ENCODE measurements at places on chromosomes 3 and 15.

DNA sequence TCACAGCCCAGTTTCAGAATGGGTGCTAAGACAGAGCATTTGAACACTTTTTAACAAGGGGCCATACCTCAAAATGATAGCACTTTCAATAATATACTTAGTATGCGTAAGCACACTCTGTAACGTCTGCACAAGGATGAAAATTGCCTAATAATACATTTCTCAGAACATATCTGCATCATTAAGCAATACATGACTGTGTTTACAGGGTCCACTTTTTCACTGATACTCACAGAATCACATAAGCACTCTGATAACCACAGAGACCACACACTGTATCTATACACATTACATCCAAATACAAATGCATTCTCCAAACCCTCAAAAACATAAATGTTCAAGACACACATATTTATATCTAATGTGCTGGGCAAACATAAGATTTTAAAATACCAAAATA lies 79.8 kb downstream of the NR1I2 start:
- no peak for DNase-seq

GRCh38 chr3:172625404-172625803 lies 85.5 kb downstream of the NCEH1 start:
- no peak for DNase-seq

GRCh38 chr15:82130248-82130647 lies 84.4 kb upstream of the MEX3B start:
- no peak for DNase-seq

DNA sequence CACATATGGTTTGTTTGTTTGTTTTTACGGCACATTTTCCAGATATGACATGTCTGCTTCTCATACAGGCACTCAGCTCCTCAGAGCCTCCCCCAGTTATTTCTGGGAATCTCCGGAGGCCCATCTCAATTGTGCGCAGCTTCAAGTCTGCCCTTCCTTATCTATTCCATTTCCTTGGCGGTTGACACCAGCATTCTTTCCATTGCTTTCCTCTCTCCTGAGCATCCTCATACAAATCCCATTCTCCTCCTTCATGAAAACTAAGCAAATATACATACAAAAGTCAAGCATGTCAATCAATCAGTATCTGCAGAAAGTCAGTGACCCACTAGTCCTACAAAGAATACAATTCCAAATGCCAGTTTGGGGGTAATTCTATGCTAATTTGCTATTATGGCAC lies 166.7 kb downstream of the SQOR start:
- no peak for DNase-seq

- DNase-seq = no peak
Measured at GRCh38 chr3:179732661-179733348, 80.0 kb downstream of the USP13 start.

DNA sequence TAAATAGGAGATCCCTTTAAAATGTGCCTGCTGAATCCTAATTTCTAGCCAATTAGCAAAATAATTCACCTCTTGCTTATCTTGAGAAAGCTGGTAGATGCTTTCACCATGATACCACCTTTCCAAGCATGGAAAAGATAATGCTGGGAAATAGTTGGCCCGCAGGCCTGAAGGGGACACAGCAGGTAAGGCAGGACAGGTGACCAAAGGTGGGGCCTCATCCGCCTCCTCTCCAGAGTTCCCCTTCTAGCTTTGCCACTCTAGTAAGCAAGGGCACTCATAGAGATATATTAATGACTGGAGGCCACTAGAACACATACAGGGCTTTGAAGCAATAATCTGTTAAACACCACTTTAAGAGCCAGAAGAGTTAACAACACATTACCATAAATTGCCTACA lies 45.5 kb downstream of the SATB1 start:
- DNase-seq = no peak

- no peak for DNase-seq
Measured at GRCh38 chr3:40187945-40188344, 121.6 kb upstream of the EIF1B start.

DNA sequence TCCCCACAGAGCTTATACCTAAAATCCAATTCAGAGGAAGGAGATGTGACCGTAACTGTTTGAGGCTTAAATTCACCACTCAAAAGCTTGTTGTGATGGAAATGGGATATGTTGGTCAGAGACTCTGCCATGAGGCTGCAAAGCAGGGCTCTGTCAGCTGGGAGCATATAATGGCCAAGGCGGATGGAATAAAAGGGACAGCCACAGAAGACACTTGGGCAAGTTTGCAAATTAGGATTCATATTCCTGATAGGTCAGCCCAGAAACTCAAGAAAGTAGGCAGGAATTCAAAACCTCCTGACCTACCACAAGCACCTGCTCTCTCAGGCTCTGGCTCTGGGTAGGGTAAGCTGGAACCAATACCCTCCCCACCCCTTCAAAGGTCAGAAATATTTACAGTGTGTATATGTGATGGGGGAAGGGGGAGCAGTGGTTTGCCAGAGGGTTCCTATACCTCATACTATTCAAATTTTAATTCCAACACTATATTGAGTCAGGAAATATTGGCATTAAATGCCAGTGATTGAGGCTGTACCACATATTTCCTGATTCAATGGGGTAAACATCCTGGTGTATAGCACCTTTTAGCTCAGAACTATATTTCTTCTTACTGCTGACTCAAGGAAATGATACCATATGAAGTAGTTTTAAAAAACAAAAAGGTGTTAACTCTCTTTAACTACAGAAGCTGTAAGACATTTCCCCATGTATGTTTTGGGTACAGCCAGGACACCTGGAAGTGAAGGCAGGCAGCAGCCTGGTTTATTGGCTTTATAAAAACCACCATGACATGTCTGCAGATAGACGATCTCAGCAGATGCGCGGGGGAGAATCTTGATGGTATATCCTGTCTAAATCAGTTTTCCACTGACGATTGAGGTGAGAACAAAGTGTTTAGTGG lies 19.2 kb downstream of the FYCO1 start:
- DNase-seq = no peak

DNA sequence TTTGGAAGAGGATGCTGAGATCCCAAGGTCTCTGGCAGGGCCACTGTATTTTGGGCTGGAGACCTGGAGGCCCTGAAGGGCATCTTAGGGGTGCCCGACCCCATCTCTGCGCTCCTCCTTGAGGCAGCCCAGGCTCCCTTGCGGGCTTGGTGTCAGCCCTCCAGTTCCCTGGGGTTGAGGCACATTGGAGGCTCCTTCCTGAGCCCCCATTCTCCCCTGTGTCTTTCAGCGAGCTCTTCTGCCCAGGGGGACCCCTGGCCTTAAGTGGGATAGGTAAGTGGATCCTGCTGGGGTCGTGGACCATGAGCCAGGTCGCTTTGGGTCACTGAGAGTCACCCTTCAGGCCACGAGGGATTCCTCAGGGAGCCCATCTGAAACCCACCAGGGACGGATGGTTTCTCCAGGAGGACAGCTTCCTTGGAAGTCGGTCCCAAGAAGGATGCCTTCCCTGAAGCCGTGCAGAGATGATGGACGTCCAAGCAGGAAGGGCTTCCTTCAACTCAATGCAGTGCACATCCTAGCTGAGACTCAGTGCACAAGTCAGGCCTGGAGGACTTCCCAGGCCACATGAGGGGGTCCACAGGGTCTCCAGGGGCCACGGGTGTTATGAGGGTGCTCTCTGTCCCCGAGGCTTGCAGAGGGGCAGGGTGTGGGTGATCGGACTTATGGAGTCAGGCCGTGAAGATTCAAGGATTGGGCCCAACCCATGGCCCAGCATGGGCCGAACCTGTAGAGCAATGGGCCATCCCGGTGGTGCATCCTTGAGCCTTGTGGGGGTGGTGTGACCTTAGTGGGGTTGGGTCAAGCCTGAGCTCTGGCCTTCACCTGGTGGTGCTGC lies 224.3 kb downstream of the SNRPN start:
- no peak for DNase-seq

DNA sequence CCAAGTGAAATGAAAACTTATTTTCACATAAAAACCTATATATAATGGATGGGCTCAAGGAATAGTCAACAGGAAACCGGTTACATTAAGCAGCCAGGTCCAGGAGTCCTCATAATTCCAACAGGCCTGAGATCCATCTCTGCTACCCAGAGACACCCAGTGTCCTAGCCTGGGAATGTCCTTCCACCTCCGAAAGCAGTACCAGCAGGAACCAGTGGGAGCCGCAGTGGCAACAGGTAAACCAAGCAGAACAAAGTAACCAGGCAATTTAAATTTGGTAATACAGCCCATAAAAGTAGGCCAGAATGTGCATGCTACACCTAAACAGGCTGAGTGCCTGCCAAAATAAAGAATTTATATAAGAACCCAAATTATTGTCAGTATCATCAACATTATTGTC lies 195.6 kb downstream of the ZBBX start:
- no peak for DNase-seq

DNA sequence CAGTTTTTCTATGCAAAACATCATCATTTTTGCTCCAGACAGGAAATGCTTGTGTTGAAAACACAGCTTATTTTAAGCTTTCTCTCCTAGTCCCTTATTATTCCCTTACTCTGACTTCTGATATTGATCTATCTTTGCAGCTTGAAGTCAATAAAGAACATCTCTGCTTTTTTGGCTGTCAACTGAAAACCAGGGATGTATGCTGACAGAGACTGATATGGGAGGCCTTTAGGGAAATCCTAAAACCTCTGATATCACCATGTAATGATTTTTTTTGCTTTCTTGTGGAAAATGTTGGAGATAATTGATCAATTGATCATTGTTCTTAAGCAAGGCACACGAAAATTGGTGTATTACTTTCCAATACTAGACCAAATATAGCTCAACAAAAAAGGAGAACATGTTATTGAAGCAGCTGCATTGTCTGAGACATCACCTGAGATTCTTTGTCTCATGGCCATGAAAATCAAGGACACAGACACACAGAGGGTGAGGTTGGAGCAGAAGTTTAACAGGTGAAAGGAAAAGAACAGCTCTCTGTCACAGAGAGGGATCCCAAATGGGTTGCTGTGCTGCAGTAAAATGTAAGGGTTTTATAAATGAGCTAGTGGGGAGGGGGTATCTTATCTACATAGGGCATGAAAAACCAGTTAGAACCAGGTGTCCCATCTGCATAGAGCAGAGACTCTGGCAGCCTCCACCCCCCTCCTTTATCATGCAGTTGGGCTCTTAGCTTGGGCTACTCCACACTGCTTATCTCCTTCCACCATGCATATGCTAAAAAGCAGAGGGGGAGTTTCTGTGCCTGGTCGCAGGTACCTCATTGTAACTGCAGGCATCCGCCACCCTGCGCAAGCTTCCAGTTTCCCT lies 17.0 kb upstream of the SENP7 start:
- DNase-seq = no peak

- no peak for DNase-seq
Measured at GRCh38 chr3:167705840-167706239, 28.9 kb downstream of the PDCD10 start.

DNA sequence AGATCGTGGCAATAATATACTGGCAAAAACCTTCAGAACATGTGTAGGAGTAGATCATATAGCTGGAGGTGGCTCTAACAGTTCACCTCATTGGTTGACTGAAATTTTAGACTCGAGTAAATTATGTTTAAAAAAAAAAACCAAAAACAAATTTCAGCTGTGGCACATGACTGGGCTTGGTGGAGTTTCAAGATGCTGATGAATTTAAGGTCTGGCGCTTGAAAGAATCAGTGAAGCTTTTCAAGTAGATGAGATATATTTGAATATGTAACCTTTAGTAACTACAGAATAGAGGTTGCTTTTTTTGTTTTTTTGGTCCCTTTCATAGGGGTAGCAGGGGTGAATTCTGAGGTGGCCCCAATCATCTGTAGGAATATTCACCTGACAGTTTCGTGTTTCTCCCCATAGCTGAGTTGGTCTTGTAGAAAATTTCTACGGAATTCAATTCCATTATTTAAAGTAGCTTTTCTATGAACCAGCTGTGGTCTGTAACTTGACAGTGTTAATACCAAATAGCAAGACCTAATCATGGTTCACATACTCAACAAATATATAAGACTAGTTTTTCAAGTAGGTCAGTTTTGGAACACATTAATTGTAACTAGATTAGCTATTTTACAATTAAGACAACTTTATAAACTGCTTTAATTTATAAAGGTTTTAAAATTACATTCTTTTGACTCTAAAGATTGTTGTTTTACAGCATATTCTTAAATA lies 65.6 kb downstream of the MAP4 start:
- no peak for DNase-seq

GRCh38 chr3:129855170-129855831 lies 38.2 kb downstream of the TMCC1 start:
- no peak for DNase-seq

- no peak for DNase-seq
Measured at GRCh38 chr3:9701006-9701405, 2.6 kb upstream of the CPNE9 start.

DNA sequence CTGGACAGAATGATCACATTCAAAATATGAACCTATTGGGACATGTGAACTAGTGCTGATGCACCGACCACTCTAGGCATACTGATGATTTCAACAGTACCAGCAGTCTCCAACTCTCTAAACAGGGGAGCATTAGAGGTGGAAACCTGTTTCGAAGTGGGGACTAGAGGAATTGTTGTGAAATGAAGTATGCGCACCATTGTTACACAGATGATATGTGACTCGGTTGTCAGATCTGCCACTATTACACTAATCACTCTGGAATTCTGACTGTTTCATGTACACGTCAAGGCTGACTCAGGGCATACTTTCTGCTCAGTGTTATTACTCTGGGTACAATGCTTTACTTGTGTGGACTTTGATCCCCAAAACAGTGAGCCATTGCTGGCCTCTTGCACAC lies 198.2 kb upstream of the UBE2E2 start:
- no peak for DNase-seq

GRCh38 chr3:188165596-188165995 lies 11.6 kb downstream of the LPP start:
- DNase-seq = no peak
